RKO (cell line): ENCODE measurements at places on chromosomes 4 and X.

DNA sequence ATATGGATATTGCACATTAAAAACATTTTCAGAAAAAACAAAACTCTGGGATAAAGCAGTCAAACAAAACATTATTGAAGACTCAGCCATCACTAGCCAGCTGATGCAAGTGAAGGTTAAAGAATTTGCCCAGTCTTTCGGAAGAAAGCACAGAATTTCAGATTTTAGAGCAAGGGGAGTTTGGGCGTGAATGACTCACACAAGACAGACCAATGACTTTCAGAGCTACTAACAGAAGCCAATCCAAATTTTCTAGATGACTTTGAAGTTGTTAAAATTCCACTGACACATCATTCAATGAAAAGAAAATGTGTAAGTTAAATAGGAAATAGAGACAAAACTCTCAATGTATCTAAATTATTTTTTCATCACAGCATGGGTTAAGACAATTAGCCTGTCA, 4.0 kb downstream of the MRFAP1L1 start:
- DNase-seq, result no peak

GRCh38 chr4:84710548-84710947, 127.6 kb downstream of the CDS1 start:
- no peak for DNase-seq

- DNase-seq, result peak; percentile 81
Observed at GRCh38 chr4:124111922-124112321, 600.6 kb downstream of the ANKRD50 start.

DNA sequence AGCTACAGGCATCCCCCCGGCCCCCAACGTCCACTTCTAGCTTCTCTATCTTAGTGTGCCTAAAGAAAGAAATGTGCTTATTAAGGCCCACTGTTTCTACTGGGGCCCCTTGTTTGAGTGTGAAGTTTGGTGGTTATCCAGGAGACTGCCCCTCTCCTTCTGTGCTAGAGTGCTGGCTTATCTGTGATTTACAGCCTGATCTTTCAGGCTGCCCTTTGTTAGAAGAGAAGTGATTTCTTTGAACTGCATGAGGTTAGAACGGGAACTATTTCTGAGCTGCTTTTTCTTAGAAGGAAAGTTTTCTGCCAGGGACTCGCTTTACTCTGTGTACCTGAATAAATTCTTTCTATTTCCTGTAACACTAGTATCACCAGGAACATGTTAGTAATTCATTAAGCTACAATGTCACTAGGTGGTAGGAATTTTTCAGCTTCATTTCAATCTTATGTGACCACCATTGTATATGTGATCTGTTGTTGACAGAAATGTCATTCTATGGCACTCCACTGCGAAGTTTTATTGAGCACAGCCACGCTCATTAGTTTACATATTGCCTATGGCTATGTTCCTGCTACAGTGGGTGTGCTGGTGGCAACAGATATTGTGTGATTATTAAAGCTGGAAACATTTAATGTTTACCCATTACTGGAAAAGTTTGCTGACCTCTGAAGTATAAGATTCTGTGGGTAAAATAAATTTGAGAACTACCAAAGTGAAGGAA, 193.8 kb upstream of the CXorf51B start:
- DNase-seq, result no peak

DNA sequence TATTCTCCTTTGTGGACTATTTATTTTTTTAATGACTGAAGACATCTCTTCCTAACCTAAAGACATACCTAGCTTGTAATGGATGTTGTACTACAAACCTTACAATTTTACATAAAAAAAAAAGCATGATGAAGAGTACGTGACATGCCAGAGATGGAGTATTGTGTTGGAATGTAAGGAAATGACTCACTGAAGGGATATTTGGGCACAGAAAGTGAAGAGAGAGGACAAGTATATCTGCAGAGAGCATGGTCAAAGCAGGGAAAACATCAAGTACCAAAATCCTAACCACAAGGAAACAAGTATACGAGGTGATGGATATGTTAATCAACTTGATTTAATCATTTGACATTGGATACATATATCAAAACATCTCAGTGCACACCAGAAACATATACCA, 1051.4 kb upstream of the PRKX start:
- peak; percentile 48 for DNase-seq

GRCh38 chrX:65894133-65894532, 145.7 kb downstream of the VSIG4 start:
- DNase-seq, result no peak

- DNase-seq, result no peak
Observed at GRCh38 chr4:3834663-3835521, 68.7 kb downstream of the ADRA2C start.

DNA sequence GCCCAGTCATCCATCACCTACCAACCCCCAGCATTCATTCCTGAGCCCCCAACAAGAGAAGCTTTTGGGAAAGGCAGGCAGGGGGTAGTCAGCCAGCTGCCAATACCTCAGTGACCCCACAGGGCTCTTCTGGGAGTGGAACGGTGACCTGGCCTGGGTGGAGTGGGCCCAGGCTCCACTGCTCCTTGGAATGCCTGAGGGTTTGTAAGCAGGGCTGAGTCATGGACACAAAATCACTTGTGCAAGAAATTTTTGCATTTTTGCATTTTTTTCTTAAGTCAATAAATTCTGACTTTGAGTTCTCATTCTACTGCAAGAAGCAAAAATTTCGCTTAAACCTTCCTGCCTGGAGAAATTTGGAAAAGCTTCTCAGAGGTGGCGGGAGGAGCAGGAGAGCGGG, 18.5 kb downstream of the SORCS2 start:
- DNase-seq, result no peak

DNA sequence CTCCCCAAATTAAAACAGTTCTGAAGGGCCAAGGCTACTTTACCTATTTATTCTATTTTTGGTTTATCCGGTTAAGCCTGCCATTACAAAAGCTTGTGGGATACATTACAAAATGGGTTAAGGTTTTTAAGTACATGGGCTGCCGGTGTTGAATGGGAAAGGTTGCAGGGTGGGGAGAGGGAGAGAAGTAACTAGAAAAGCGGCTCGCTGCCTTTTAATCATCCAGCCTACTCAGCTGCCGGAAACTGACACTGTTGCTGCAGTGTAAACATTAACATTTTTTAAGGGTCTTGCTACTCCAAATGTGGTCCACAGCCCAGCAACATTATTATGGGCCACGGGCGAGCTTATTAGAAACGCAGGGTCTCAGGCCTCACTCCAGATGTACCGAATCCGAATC, 1.5 kb upstream of the IL1RAPL1 start:
- DNase-seq, result no peak

GRCh38 chr4:6180841-6181631, 19.3 kb downstream of the JAKMIP1 start:
- DNase-seq, result no peak

GRCh38 chr4:79413032-79413885, 5.2 kb upstream of the GK2 start:
- DNase-seq, result no peak

- peak; percentile 83 for DNase-seq
Observed at GRCh38 chrX:24081661-24082154, 27.0 kb downstream of the EIF2S3 start.

DNA sequence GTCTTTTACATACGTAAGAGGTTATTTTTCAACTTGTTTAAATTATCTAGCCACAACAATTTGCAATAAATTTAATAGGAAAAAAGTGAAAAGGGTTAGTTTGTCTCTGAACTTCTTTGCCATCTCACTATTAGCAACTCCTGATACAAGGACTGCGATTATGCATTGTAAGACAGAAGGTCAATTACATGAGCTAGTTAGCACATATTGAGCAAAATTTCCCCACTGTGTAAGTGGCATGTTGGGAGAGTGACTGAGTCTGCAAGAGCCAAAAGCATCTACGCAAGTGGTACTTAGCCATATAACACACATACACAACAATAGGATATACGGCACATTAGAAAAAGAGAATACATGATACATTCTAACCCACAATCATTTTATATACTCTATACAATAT, 927.2 kb downstream of the STPG2 start:
- no peak for DNase-seq

- no peak for DNase-seq
Observed at GRCh38 chr4:101157415-101158133, 189.8 kb downstream of the PPP3CA start.

GRCh38 chr4:32455231-32455630, 1735.1 kb downstream of the PCDH7 start:
- DNase-seq, result no peak

DNA sequence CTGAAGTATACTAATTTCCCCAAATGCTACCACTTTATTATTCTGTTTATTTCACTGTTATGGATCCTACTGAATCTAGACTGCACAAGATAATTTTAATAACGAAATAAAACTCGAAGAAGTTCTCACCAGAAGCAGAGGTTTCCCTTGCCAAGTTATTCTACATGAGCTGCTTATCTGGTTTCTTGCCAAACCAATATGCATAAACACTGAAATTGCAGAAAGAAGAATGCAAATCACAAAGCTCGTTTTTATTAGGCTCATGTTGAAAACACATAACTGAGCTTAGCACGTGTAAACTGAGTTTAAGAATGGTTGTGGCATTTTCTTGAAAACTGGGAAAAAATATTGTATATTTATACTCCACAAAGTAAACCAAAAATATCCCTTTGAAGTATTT, 35.9 kb downstream of the GRID2 start:
- DNase-seq, result no peak

DNA sequence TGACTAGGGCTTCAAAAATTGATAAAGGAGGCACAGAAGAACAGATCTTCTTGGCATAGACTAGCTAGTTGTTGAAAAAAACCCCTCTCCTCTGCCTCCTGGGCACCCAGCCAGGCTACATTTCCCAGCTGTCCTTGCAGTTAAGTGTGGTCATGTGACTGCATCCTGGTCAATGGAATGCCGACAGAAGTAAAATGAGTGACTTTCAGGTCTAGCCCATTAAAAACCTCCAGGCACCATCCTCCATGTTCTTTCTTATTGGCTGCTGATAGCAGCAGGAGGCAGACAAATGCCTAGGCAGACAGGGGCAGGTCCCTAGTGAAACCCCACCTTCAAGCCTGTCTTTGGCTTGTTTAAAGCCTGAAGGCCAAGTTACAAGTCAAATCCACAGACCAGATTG, 35.3 kb downstream of the ATXN3L start:
- no peak for DNase-seq

DNA sequence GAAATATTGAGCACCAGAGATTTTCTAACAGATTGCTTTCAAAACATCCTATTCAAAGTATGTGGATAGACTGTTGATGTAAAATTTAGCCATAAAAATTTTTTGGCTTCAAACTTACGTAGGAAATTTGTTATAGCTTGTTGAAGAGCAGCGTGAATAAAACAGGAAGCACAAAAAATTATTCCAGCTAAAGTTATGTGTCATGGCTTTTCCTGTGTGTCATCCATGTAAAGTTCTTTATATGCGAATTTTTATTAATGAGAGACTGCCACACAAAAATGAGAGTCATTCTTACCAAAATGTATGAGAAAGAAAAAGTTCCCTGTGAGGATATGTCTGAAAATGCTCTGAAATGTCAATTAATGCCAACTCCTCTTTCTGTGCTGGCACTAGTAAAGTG, 19.5 kb downstream of the EPGN start:
- DNase-seq, result no peak

DNA sequence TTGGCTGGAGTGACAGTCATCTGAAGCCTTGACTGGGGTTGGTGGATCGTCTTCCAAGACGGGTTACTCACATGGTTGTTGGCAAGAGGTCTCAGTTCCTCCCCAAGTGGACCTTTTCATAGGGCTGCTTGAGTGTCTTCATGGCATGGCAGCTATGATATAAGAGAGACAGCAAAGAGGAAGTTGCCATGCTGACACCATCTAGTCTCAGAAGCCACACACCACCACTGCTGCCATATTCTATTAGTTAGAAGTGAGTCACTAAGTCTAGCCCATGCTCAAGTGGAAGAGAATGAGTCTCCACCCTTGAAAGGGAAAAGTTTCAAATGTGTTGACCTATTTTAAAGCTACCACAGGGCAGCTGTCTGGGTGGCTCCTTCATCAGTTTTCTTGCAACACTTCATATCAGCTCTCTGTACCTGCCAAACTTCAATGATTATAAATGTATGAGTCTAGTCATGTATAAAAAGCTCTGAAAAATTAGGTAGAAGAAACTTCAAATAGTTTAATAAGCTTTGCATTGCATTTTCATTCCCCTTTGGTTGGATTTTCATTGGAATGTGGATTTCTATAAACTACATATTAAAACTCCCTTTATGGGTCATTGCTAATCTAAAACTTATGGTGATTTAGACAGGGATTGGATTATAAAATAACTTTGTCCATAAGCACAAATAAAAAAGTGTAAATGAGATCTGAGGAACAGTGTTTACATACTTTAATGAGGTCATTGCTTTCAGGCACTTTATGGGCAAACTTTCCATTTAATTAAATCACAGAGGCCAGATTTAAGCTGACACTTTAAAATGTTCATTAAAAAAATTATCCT, 68.0 kb upstream of the ATXN3L start:
- peak; percentile 22 for DNase-seq

- no peak for DNase-seq
Observed at GRCh38 chrX:150594584-150594983, 26.2 kb downstream of the MTM1 start.

- DNase-seq, result no peak
Observed at GRCh38 chr4:99436976-99437722, 2.0 kb upstream of the ADH7 start.
